ENCODE measurements at places on chromosomes 11 and 22. TPM values are rescaled to one million over a fixed set of nuclear protein-coding genes. Genes with fewer than 3 reads are reported as not detected.

The OPCML gene
- total RNA-seq: not detected

The CABP4 gene
- total RNA-seq: not detected

The KDM4D gene
- 0.95 TPM for total RNA-seq

The NXPE4 gene
- not detected for total RNA-seq

The OTOG gene
- not detected for total RNA-seq

The SNX32 gene
- 3.3 TPM for total RNA-seq

The MRGPRE gene
- total RNA-seq: not detected

The LIF gene
- 128 TPM for total RNA-seq

The KRTAP5-7 gene
- not detected for total RNA-seq

The NAALAD2 gene
- not detected for total RNA-seq

The CDON gene
- 2.3 TPM for total RNA-seq

The ENTHD1 gene
- 0.46 TPM for total RNA-seq

The C11orf91 gene
- total RNA-seq: not detected

The MRGPRX3 gene
- not detected for total RNA-seq

The SLC5A12 gene
- total RNA-seq: not detected

The SIK3 gene
- total RNA-seq: 41.4 TPM

The SCGB2A2 gene
- not detected for total RNA-seq

The APOA5 gene
- total RNA-seq: not detected

The SAA1 gene
- not detected for total RNA-seq

The APOA4 gene
- not detected for total RNA-seq

The C11orf58 gene
- 160 TPM for total RNA-seq

The HBB gene
- not detected for total RNA-seq

The APOBEC3C gene
- 120 TPM for total RNA-seq

The TUB gene
- 0.29 TPM for total RNA-seq

The APOBEC3A gene
- not detected for total RNA-seq

The OVCH2 gene
- total RNA-seq: not detected

The SLC17A6 gene
- total RNA-seq: not detected

The QSER1 gene
- total RNA-seq: 14.9 TPM

The GRAP2 gene
- 42.3 TPM for total RNA-seq
